Thoracic aorta (tissue), 2 donors: ENCODE measurements at places on chromosomes 1 and 21.

DNA sequence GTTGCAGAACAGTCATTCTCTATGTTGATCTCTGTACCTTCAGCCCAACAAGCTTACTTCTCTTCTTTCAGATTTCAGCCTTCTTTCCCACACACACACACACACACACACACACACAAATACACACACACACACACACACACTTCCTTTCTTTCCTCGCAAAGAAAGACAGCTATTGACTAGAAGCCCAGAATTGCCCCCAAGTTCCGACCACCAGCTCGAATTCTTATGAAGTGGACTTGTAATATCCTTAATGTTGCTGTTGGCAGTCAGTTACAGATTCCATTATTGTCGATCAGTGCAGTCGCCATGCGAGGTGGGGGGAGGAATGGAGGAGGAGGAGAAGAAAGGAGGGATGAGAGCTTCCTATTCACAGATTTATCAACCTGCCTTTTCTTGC is 125.5 kb downstream of the CLEC20A start:
- DNase-seq = no peak

DNA sequence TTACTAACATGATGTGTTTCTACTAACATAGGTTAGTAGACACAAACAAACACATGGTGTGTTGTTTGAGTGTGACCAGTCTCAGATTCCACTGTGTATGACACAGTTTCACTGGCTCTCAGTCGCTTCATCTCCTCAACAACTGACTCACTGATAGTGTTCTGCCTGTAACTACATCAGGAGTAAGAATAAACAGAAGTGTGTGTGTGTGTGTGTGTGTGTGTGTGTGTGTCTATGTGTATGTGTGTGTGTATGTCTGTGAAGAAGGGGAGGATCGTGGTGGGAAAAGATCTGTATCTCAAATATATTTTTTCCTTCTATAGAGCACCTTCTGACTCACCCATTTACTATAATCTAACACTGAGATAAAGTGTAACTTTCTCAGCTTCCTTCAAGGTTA is 391.0 kb downstream of the PTPRC start:
- DNase-seq = no peak

GRCh38 chr1:27644369-27645070 is 9.5 kb upstream of the FGR start:
- DNase-seq = no peak

- no peak for DNase-seq
Measured at GRCh38 chr1:53637511-53638359, 101.2 kb downstream of the GLIS1 start.

- no peak for DNase-seq
Measured at GRCh38 chr1:80987824-80988223, 812.9 kb upstream of the ADGRL2 start.

DNA sequence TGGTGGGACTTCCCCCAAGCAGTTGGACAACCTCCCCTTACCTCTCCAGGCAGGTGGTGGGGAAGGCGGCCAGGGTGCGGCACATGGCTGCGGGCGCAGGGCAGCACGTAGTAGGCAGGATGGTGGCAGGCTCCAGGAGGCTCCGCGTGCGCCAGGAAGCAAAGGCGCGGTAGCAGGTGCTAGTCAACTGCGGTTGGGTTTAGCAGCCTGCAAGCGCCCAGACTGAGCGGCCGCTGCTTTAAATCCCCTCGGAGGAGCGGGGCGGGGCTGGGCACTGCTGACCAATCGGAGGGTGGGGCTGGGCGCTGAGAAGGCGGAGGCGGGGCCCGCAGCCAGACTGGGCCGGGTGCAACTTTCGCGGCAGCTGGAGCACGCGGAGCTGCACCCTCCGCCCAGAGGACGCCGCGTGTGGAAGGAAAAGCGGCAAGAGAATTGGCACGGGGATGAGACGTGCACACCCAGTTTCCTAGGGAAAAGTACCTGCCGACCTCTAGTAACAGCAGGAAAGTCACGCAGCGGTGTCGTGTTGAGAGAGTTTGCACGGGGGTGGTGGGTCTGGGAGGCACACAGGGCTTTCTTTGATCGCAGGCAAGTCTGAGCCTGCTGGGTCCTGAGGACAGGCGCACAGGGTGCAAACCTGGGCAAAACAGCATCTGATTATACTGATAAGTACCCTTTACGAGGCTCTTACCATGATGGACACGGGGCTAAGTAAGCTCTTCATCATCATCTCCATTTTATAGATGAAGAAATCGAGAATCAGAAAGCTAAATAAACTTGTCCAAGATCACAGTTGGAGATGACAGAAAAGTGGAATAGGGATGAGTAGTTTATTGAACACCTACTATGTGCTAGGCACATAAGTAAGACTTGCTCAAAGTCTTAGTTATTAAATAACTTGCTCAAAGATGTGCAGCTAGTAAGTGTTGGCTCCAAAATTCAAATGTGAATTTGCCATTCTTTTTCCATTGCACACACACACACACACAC is at the start of gene RGS16:
RGS16 (minus strand) TSS at position 215 of the 990 bp plus-strand sequence; CDS start at position 85, 130 bp downstream.
- DNase-seq = peak; percentile 82

- no peak for DNase-seq
Measured at GRCh38 chr1:206808615-206809014, 36.3 kb upstream of the IL10 start.

DNA sequence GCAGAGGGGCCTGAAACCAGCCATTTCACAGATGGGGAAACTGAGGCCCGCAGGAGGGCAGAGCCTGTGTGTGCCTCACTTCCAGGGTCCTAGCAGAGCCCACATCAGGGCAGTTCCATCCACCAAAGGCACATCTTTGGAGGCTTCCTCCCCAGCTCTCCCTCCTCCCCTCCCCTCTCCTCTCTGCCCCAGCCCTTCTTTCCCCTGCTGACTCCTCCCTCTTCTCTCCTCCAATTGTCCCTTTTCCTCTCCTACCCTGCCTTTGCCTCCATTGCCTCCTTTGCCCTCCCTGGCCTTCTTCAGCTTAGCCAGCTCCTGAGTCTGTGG is 56.6 kb downstream of the TMEM53 start:
- DNase-seq = no peak

DNA sequence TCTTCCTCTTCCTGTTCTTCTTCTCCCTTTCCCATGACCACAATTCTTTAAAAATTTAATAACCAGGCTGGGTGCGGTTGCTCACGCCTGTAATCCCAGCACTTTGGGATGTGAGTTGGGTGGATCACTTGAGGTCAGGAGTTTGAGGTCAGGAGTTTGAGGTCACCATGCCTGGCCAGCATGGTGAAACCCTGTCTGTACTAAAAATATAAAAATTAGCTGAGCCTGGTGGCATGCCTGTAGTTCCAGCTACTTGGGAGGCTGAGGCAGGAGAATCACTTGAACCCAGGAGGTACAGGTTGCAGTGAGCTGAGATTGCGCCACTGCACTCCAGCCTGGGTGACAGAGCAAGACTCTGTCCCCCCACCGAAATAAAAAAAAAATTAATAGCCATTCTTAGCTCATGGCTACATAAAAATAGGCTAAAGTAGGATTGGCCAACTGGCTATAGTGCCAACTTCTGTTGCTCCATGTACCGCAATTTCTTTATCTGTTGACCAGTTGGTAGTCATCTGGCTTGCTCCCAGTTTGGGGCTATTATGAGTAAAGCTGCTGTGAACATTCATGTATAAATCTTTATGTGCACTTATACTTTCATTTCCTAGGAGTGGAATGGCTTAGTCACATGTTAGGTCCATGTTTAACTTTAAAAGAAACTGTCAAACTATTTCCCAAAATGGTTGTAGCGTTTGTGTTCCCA is 136.3 kb downstream of the PEX14 start:
- DNase-seq = no peak

GRCh38 chr21:33871171-33871570 is 44.4 kb downstream of the ATP5PO start:
- no peak for DNase-seq

DNA sequence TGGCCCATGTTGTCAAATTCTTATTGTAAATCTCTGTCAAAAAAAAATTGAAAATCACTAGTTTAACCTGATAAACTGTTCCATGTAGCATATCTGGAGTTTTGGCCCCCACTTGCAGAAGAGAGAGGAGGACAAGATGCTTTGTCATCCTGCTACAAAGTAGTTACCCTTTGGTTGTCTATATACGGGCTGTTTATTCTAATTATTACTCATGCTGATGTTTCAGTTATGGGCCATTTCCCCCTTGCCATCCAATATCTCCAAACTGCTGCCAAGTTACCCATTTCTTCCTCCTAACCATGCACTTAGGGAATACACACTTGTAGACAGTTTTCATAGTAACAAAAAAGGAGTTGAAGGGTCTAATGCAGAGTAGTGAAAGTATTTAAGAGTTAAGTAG is 22.6 kb downstream of the STX12 start:
- DNase-seq = no peak

DNA sequence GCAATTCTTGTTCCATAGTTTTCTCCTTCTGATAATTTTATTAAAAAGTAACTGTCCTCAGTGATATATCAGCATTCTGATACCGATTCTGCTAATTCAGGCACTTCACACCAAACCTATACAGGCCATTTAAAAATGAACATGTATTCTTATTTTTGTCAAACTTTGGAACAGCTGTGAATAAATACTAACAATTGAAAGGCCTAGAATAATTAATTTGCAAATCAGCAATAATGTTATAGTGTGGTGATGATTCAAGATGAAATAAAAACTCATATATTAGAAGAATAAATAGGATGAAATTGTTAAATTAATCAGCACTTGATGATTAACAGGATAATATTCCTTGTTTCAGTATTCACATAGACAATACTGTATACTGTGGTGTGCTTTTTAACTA is 9.9 kb downstream of the CDKN2C start:
- no peak for DNase-seq

DNA sequence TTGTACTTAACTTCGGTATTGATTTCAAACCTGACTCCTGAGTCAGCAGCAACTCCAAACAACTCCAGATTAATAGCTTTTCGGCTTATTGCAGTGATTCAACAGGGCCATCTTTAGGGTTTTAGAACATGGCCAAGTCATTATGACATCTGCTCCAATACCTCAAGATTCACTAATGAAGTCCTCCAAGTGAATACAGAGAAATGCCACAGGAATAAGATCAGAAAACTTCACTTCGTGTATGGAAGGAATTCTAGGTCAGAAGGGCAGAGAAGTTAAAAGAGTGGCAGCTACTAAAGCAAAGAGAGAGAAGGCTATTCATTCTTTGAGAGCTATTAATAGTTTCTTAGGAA is 7.6 kb upstream of the C1orf116 start:
- DNase-seq = no peak

DNA sequence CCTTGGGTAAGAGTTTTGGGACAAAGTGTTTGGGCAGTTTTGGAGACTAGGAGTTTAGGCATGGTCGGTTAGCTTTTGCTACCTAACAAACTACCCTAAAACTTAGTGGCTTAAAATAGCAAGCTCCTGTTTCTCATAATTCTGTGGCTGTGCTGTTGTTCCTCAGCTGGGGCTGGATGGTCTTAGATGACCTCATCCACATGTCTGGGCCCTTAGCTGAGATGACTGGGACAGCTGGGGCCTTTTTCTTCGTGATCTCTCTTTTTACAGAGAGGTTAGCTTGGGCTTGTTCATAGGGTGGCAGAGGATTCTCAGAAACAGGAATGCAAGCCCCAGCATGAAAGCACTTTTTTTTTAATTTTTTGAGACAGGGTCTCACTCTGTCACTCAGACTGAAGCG is 6.6 kb downstream of the ATP1A4 start:
- no peak for DNase-seq

GRCh38 chr1:18955441-18956192 is 859 bp downstream of the IFFO2 start:
- no peak for DNase-seq

- no peak for DNase-seq
Measured at GRCh38 chr1:54413732-54414131, 7.5 kb upstream of the SSBP3 start.

- no peak for DNase-seq
Measured at GRCh38 chr1:167059045-167059808, 30.9 kb downstream of the GPA33 start.

DNA sequence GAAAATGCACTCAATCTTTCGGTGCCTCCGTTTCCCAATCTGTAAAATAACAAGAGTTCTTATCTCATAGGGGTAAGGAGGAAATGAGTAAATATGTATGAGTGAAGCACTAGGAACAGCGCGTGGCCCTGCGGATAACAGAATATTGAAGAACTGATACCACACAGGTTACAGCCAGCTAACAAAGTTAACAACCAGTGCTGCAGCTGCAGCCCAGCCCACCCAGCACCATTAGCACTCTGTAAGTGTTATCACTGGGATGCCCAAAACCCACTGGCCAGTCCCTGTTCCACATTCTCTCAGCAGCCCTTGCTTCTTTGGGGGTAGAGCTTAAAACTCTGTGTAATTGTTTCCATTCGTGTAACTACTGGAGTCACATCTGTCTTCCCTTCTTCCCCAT is 89.5 kb downstream of the VWA5B1 start:
- no peak for DNase-seq

DNA sequence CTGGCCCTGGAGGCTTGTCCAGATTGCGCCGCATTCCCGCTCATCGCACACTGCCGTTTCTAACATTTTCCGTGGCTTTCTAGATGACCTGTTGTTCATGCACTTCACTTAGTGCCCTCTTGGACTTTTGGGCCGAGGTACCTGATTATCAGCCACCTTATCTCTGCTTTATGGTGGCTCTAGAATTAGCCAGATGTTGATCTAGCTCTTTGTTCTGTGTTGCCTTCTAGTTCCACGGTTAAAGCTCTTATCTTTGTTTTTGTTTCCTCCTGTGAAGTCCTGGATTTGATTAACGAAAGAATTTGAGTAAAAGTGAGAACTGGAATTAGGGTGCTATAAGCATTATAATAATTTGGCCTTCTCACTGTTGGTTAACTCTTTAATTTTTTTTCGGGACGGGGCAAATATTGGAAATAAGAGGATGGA is 945 bp downstream of the RNPEP start:
- no peak for DNase-seq
